Activated gamma-delta T cell treated with Interleukin-2 at 50 U/mL for 16 hours (primary cell): ENCODE measurements at places on chromosomes 3 and 15.
A peak's percentile ranks its signal among the peaks of the same experiment; 100 is the strongest.

DNA sequence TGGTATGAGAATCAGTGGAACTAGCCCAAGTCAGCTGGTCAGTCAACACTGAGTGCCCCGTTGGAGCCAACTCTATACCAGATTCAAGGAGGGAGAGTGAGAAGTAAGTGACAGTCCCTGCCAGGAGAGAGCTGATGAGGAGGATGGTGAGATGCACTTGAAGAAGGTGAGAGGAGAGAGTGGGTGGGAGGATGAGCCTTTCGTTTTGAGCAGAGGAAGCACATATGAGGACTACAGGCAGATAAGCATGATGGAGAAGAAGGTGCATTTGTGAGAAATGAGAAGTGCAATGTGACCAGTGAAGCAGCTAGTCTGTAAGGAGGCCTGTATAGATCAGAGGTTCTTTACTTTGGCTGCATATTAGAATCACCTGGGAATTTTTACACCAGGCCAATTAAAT lies 40.4 kb downstream of the NME9 start:
- DNase-seq = no peak

GRCh38 chr3:123270818-123271217 lies 69.1 kb downstream of the SEC22A start:
- no peak for DNase-seq

- DNase-seq = no peak
Measured at GRCh38 chr3:188507244-188507720, 353.3 kb downstream of the LPP start.

DNA sequence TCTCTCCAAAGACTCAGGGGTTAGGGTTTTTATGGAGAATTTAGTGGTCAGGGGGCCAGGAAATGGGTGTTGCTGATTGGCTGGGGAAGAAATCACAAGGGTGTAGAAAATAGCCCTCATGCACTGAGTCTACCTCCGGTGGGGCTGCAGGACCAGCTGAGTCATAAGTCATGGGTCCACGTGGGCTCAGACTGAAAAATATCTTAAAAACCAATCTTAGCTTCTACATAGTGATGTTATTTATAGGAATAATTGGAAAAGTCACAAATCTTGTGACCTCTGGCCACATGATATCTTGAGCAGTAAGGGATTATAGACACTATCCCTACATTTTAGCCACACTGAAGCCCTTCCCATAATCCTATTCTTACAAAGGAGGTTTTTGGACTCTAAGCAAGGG lies 224.0 kb downstream of the DPH6 start:
- no peak for DNase-seq

GRCh38 chr3:112132975-112133448 lies at the start of gene GCSAM:
Gene GCSAM, minus strand, starts transcription at chr3:112133248. Its CDS starts 128 bp downstream, at chr3:112133120.
- DNase-seq = peak; percentile 52

- DNase-seq = no peak
Measured at GRCh38 chr3:28575746-28576613, 227.4 kb upstream of the AZI2 start.

GRCh38 chr3:21718161-21718765 lies 32.7 kb downstream of the ZNF385D start:
- DNase-seq = no peak

DNA sequence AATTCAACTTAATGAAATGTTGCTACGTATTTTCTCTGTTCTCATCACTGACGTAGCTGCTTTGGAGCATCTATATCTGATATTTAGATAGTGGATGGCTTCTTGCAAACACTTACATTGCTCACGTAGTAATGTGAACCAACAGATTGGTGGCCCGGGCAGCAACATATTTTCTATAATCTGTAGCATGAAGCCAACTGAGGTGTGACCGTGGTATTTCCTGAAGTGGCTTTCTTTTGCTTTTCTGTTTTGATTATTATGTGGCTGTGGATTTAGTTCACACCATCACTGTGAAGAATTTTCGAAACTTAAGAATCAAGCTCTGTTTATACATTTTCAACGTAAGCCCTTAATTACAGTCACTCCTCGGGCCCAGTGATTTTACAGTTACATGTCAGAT lies 288.5 kb downstream of the LPP start:
- DNase-seq = no peak
